ENCODE measurements at places on chromosomes 3 and 15.

GRCh38 chr15:52183562-52184173, 7.5 kb downstream of the GNB5 start:
- DNase-seq = peak; percentile 47

DNA sequence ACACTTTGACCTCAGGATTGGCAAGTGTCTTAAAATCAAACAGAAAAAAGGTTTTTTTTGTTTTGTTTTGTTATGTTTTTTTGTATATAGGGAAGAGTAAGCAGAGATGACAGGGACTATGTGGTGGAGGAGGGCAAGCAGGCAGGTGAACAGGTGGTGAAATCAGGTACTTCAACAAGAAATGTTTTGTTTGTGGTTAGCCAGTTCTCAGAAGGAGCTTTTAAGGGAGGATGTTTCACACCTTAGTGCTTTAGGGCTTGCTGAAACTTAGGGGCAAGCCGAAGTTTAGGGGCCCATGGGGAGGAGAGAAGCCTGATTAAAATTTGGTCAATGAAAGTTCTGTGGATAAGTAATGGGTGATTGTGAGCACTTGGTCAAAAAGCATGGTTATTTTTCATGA, 370.7 kb upstream of the SLCO3A1 start:
- DNase-seq = no peak

DNA sequence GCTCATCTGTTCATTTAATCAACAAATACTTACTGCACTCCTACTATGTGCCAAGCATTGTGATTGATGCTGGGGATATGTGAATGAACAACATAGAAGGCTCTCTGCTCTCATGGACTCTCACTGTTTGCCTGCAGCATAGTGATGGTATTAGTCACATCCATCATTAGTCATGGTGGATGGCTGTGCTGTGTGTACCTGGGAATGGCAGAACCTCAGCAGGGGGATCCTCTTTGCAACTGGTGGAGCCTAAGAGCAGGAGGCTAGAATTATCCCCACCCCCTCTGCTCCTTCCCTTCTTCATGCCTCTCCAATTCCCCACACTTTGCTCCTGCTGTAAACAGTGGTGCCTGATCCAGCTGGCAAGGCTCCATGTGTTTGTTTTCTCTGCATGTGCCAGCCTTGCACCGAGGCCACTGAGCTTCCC, 20.5 kb downstream of the BOC start:
- peak; percentile 95 for DNase-seq

- DNase-seq = no peak
Measured at GRCh38 chr3:178480795-178481194, 55.4 kb upstream of the KCNMB2 start.

DNA sequence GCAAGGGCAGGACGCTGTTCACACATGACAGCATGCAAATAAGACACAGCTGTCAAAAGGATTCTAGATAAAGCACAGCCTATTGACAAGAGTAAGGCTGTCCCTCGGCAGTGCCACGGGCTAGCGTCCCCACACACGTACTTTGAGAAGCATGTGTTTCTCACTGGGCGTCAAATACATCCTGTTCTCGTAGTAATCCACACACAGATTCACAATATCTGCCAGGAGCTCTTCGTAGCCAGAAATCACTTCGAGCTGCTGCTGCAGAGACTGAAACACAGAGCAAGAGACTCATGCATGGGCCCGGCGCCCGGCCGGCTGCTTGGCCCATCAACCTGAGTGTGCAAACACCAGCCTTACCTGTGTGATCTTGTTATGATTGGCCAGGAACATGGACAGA, 41.1 kb downstream of the CYFIP1 start:
- no peak for DNase-seq

DNA sequence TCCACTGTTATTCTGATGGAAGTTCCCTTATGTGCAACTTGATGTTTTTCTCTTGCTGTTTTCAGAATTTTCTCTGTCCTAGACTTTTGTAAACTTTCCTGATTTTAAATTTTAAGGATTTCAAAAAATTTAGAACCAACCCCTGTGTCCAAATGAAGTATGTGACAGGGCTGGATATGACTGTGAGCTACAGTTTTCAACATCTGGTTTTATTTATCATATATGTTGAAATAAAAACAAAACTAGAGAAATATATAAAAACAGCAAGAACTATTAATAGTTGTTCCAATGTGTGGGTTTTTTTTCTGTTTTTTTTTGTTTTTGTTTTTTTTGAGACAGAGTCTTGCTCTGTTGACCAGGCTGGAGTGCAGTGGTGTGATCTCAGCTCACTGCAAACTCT, 47.4 kb upstream of the PSMD6 start:
- no peak for DNase-seq

GRCh38 chr3:15326037-15326436, 6.3 kb downstream of the SH3BP5 start:
- no peak for DNase-seq

- no peak for DNase-seq
Measured at GRCh38 chr3:135368316-135368715, 573.3 kb downstream of the EPHB1 start.

DNA sequence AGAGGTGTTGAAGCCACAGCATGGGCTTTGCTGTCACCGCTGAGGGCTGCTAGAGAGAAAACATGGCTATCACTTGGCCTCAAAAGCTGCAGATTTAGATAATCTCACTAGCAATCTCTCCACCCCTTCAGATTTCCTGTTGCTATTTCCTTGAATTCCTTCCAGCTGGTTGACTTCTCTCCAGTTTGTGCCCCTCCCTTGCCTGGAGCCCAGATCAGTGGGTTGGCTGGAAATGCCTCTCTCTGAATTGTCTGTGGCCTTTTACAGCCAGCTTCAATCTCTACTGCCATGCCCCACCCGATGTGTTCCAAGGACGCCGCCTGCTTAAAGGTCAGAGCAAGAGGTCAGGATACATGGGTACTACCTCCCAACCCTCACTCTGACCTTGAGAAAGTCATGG, 294.1 kb downstream of the NTRK3 start:
- DNase-seq = no peak

GRCh38 chr3:161273589-161274218, 52.6 kb downstream of the NMD3 start:
- DNase-seq = no peak

GRCh38 chr3:47731061-47731460, 50.6 kb downstream of the SMARCC1 start:
- no peak for DNase-seq

DNA sequence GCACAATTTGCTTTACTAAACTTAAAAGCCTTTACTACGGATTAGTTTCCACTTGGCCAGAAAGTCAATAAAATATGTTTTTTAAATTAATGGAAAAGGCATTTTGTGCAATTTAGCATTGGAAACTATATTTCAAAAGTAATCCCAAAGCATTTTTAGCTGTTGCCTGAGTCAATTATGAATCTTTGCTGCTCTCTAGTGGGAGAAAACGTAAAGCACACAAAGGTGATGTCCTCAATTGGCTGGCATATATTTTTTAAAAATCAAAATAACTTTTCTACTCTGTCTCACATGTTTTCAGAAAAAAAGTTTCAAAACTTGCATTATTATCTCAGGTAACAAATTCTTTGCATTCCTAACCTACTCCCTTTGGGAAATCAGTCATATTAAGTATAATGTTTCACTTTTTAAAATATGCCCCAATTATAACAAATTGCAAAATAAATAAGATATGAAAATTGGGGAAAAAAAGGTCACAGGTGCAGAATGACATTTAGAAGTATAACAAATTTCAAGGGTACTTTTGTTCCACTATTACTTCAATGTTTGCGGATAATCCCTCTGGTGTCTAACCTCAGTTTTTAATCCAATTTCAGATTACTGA, 47.2 kb upstream of the TEX55 start:
- peak; percentile 53 for DNase-seq

GRCh38 chr15:91609231-91609630, 244.3 kb upstream of the SLCO3A1 start:
- DNase-seq = no peak

DNA sequence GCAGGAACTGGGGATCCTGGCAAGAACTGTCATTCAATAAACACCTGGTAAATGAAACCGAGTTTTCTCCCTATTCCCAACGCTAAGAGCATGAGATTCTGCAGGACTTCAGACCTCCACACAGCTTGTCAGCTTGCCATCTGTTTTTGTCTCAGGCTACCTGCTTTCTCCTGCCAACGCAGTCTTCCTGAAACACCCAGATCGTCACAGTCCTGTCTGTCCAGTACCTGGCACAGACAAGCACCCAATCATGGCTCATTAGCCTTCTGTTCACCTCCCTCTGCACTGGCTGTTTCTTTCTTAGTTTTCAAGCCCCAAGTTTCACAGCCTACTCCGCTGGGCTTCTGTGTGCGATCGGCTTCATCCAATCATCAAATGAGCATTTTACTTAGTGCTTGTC, 5.0 kb downstream of the SLC12A8 start:
- DNase-seq = no peak

- no peak for DNase-seq
Measured at GRCh38 chr3:100753846-100754245, 44.6 kb downstream of the TFG start.

GRCh38 chr3:30193625-30194044, 412.8 kb upstream of the TGFBR2 start:
- DNase-seq = peak; percentile 53

GRCh38 chr15:51288143-51289065, 50.0 kb downstream of the CYP19A1 start:
- no peak for DNase-seq

- no peak for DNase-seq
Measured at GRCh38 chr15:57089815-57090495, 171.5 kb downstream of the TCF12 start.

- no peak for DNase-seq
Measured at GRCh38 chr3:149243540-149243939, 21.9 kb upstream of the CP start.

- no peak for DNase-seq
Measured at GRCh38 chr3:46187341-46187700, 20.8 kb downstream of the CCR1 start.

DNA sequence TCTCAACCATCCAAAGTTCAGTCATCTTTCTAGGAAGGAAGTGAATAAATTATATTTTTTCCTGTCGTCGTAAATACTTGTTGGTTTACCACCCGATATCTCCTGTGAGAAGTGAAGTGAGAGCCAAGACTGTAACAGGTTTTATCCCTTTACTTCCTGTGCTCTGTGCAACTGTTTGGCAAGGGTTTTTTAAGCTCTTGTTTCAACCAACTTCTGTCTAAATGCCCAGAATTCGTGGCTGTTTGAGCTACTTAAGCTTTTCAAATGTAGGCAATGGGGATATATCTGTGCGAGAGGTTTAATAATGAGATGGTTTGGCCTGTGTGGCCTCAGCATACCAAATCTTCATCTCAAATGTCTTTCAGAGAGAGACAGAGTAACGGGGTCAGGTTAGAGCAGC, 134.7 kb downstream of the LRTM1 start:
- DNase-seq = no peak

GRCh38 chr3:44420676-44421075, 56.8 kb downstream of the ZNF445 start:
- no peak for DNase-seq

- DNase-seq = no peak
Measured at GRCh38 chr3:114242947-114243346, 5.6 kb upstream of the ZNF80 start.

DNA sequence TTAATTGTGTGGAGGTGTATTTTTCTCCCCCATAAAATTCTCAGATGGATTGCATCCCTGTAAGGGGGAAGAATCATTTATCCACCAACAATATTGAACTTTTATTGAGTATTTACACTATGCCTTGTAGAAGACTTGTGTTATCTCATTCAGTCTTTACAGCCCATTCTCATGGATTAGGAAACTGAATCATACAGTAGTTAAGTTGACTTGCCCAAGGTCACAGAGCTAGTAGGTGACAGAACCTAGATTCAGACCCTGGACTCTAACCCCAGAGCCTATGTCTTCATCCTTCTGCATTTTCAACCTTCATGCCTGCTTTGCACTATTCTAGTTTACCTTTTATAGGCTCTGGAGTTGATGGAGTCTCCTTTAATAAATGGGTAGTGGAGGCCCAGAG, 226.8 kb downstream of the LPP start:
- no peak for DNase-seq

DNA sequence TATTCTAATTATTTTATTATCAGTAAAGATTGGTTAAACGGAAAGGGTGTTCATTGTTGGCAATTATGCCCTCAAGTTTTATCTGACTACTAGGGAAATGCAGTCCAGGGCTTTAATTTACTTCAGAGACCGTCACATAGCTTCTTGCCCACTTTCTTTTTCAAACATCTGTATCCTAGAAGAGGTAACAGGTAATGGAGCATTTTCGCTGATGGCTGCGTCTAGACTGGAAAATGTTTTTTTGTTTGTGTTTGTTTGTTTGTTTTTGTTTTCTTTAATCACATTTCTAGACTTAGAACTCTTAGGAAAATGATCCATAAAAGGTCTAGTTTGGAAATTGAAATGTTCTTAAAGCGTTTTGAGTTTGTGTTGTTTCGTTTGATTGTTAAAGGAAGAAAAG, 71.4 kb downstream of the ANXA2 start:
- DNase-seq = no peak

GRCh38 chr3:63753567-63753966, 65.5 kb upstream of the C3orf49 start:
- DNase-seq = no peak

- no peak for DNase-seq
Measured at GRCh38 chr15:52783191-52783829, 6.8 kb downstream of the ONECUT1 start.

GRCh38 chr15:41629463-41629862, 30.7 kb upstream of the MGA start:
- no peak for DNase-seq

DNA sequence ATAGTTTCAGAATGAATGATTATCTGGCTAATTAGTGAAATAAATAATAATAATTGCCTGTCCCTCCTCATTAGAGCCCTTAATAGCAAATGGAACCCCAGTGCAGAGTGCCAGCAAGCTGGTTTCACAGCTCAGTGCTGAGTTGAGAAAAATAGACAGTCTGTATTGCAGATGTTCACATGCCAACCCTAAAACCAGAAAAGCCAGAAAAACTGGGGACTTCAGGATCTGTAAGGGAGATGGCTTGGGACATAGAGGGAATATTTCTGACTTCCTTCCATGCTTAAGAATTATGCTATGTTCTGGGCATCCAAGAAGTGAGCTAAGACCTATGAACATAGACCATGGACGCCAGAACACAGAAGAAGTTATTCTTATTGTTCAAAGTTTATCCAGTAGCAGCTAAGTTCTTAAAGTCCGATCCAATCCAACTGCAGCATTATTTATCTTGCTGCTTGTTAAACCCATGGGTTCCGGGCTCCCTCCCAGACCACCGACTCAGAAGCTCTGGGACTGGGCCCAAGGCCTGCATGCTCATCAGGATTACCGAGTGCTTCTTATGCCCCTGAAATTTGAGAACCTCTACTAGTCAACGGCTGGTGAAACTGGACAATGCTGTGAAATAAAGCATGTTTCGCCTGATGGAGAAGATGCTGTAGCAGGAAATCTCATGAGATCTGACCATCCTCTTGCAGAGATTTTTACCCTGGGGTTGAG, 158.3 kb downstream of the FOXB1 start:
- DNase-seq = no peak

- DNase-seq = no peak
Measured at GRCh38 chr3:69200384-69201068, 78.1 kb upstream of the LMOD3 start.

DNA sequence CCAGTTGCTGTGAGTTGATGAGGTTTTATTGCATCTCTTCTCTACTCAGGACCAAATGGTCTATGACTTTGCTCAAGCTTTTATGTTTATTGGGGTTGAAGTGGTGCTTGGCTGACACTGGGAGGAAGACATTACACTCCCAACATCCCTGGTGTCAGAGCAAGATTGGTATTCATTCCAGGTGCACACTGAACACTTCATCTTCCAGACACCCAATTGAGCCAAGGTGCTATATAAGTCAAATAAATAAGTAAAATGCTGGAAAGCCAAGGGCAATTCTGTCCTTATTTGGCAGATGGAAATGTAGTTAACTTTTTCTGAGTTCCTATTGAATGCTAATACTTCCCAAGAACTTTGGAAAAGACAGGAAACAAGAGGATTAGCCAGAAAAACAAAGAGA, 53.2 kb upstream of the CDV3 start:
- DNase-seq = no peak
